ENCODE measurements at places on chromosomes 2 and 18. TPM values are rescaled to one million over a fixed set of nuclear protein-coding genes. Genes with fewer than 3 reads are reported as not detected.

GRCh38 chr18:48347756-48348326 lies 61.3 kb downstream of the ZBTB7C start:
- DNase-seq, result no peak

DNA sequence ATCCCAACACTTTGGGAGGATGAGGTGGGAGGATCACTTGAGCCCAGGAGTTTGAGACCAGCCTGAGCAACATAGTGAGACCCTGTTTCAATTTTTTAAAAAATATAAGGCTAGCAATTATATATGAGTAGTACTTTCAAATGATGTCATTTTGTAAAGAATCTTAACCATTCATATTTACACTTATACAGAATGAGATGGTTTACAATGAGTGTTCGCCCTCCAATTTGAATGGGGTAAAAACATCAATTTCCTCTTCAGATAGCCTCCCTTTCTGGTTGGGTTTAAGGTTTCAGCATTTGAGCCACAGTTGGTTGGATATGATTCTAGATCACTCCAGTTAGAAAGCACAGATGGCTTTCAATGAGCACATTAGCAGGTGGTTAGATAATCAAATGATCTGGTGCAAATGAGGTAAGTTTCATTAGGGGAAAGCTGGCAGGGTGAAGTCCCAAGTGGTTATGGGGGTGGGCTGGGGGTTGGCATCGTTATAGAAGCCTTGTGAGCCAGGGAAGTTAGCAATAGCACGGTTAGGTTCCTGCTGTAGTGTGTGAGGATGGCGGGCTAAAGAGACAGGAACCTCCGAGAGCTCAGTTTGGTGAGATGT lies 63.9 kb downstream of the TRPM8 start:
- no peak for DNase-seq

The CHRND gene
- total RNA-seq, result not detected

- no peak for DNase-seq
These were observed 435.7 kb downstream of the TXNL1 start for GRCh38 chr18:56202678-56203077.

- DNase-seq, result no peak
These were observed 87.9 kb downstream of the MEIS1 start for GRCh38 chr2:66522611-66523376.

The AQP12A gene
- total RNA-seq, result not detected

- no peak for DNase-seq
These were observed 166.5 kb downstream of the THADA start for GRCh38 chr2:43429369-43429768.

The ERLEC1 gene
- 57.0 TPM for total RNA-seq

DNA sequence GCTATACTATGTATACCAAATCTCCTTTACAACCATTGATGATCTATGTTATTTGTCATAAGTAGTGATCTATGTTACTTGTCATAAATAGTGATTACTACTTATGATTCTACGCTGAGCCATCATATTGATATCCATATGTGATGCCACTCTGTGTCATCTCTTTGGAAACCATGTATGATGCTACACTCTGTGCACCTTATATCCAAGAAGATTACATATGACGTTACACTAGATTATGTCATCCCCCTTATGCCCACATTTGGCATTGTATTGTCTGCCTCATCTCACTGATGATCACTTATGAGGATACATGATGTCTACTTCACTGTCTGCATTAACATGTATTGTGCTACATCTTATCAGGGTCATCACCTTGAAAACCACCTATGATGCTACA lies 42.9 kb downstream of the DAW1 start:
- no peak for DNase-seq

GRCh38 chr2:45851576-45852304 lies 200.3 kb downstream of the PRKCE start:
- no peak for DNase-seq

The AKAIN1 gene
- total RNA-seq, result not detected

GRCh38 chr2:206051912-206052311 lies 34.1 kb downstream of the INO80D start:
- no peak for DNase-seq

The RNU2-63P gene
- total RNA-seq, result 4.7 TPM

- peak; percentile 98 for DNase-seq
These were observed at the start of gene SPOPL for GRCh38 chr2:138501425-138502254. SPOPL (plus strand) TSS chr2:138501770; CDS start chr2:138550217, 48,447 bp downstream.

The ANKRD30BL gene
- total RNA-seq, result not detected

DNA sequence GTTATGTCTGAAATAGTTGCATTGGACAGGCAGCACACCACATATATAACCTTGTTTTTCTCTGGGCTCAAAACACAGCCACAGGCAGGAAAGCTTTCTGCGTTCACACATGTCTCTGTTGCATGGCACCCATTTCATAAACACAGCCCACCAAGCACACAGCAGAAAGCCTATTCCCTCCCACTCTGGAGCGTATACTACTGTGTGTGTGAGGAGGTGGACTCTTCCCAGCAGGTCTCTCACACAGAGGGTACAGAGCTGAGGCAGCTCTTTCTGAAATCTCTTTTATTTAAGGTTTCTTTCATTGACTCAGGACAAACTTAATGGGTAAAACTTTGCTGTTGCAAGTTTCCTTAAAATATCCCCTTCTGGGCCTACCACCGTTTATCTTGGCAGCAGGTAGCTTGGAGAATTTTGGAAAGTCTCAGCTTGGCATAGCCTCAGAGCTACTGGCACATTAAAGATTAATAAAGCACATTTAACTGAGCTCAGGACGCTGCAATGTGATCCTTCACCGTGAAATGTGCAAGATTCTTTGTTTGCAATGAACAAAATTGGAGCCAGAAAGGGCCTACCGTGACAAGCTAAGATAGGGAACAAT lies 105.1 kb upstream of the NCKAP5 start:
- no peak for DNase-seq

- DNase-seq, result no peak
These were observed 103.3 kb downstream of the MDH1 start for GRCh38 chr2:63692002-63692606.

GRCh38 chr2:20421988-20422370 lies 24.9 kb upstream of the RHOB start:
- no peak for DNase-seq

DNA sequence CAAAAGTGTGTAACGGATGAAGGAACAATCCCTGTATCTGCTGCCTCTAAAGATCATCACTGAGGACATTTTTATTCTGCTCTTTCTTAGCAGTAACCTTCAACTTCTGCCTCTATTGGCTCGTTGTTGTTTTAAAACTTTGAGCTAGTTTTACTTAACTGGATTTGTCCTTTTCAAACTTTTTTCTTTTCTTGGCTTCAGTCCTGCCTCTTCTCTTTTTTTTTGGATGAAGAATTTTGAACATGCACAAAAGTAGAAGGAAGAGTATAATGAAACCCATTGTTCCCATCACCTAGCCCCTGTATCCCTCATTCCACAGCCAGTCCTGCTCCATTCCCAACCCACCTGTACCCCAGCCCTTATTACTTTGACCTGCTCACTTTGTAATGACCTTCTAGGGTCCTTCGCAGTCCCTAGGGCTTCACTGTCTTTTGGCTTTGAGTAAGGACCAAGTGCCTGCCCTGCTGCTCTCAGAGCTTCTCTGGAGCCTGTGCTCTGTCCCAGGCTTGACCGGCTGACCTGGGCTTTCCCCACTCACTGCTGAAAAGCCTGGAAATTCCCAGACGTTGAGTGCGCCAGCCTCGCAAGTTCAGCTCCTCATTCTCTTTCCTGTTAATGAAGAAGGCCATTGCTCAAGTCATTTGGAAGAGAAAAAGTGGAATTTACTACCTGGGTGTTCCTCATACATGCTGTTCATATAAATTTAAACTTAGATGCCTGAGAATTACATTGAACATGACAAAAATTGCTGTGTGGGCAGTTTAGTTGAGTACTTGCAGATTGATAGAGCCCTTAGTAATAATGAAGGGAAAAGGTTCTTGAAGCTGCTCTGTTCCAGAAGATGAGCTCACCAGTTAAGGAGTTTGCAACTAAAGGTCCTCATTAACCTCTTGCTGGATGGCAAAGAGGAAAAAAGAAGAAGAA lies 149.3 kb upstream of the ALPP start:
- DNase-seq, result peak; percentile 53

- no peak for DNase-seq
These were observed 219.6 kb downstream of the ETAA1 start for GRCh38 chr2:67616749-67617148.

DNA sequence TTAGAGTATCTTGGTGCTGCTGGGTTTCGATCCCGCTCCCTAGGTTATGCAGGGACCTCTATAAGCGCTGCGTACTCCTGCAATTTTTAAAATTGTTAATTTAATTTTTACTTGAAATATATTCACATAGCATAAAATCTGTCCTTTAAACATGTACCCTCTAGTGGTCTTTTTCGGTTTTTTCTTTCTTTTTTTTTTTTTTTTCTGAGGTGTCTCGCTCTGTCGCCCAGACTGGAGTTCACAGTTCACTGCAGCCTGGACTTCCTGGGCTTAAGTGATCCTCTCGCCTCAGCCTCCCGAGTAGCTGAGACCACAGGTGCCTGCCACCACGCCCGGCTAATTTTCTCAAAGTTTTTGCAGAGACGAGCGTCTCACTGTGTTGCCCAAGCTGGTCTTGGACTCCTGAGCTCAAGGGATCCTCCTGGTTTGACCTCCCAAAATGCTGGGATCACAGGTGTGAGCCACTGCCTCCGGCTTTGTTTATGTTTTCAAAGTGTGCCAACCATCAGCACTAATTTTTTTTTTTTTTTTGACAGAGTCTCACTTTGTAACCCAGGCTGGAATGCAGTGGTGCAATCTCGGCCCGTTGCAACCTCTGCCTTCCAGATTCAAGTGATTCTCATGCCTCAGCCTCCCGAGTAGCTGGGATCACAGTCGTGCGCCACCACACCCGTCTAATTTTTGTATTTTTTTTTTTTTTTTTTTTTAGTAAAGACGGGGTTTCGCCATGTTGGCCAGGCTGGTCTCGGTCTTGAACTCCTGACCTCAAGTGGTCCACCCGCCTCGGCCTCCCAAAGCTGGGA lies 585 bp upstream of the MOB1A start:
- DNase-seq, result peak; percentile 78

DNA sequence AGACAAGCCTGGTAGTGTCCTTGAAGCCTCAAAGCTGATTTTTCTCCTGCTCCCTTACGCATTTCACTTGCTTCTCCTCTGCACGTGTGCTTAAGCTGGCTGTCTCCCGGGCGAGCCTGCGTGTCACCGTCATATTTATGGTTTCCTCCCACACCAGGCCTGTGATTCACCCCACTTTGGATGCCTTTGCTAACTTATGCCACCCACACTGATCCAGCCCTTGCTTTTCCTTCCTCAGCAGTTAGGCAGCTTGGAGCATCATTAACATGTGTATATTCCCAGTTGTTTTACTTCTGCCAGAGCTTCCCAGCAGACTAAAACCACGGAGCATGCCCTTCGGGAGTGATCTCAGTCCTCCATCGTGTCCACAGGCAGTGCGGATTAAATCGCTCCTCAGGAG lies 2.2 kb downstream of the ST3GAL5 start:
- no peak for DNase-seq

- DNase-seq, result no peak
These were observed 187.4 kb downstream of the BCL2 start for GRCh38 chr18:63131959-63132818.

GRCh38 chr2:168450171-168450570 lies 5.9 kb upstream of the CERS6 start:
- no peak for DNase-seq

DNA sequence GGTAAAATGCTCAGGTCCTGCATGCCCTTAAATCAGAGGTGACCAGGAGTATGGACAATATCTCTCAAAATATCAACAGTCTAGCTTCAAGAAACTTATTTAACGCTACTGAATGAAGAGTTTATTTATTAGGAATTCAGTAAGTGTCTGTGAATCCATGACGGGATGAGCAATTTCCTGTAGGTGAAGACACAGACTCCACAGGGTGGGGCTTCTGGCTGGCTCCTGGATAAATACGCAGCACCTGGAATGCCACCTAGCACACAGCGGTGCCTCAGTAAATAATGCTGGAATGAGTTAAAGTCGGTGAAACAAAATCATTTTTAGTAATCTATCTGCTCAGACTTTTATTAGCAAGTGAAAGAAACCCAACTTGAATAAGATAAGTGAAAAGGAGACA lies 29.4 kb upstream of the MBP start:
- no peak for DNase-seq

The GPR35 gene
- total RNA-seq, result 2.5 TPM

The FAM237A gene
- not detected for total RNA-seq
